Temporal lobe (tissue), 4 donors: ENCODE measurements at places on chromosomes 11 and 22. TPM values are rescaled to one million over a fixed set of nuclear protein-coding genes. Genes with fewer than 3 reads are reported as not detected.

MRGPRX3 gene
- 0.25 TPM for total RNA-seq

ART5 gene
- total RNA-seq = not detected

KCTD14 gene
- total RNA-seq = 1.5 TPM

KCNJ11 gene
- total RNA-seq = 5.7 TPM

SWAP70 gene
- total RNA-seq = 9.8 TPM
